Progenitor cell of endocrine pancreas (in vitro differentiated cells): ENCODE measurements at places on chromosomes 4 and X. TPM values are rescaled to one million over a fixed set of nuclear protein-coding genes. Genes with fewer than 3 reads are reported as not detected.

USP51 gene
- 8.1 and 8.6 TPM in 2 replicates for total RNA-seq

CTAG1A gene
- total RNA-seq: not detected in 2 replicates

SOX3 gene
- 21.7 and 24.3 TPM in 2 replicates for total RNA-seq

SMAD1 gene
- 26.3 and 32.5 TPM in 2 replicates for total RNA-seq

- DNase-seq: no peak
Measured at GRCh38 chr4:110068248-110068647, 130.2 kb downstream of the ELOVL6 start.

DNA sequence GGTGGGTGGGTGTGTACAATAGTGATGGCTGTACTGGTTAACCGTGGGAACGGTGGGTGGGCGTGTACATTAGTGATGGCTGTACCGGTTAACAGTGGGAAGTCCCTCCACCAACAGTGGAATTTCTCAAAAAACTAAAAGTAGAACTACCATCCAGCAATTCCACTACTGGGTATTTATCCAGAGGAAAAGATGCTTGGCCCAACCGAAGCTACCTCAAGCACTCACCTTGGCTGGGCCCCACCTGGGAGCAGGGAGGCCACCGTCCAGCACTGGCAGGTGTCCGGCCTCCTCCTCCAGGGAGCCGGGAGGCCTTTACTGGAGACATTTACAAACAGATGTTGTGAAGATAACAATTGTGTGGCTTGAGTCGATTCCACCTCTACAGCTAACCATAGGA is 6.0 kb upstream of the MAEA start:
- DNase-seq: no peak

- no peak for DNase-seq
Measured at GRCh38 chr4:182825786-182826185, 91.4 kb downstream of the DCTD start.

DNA sequence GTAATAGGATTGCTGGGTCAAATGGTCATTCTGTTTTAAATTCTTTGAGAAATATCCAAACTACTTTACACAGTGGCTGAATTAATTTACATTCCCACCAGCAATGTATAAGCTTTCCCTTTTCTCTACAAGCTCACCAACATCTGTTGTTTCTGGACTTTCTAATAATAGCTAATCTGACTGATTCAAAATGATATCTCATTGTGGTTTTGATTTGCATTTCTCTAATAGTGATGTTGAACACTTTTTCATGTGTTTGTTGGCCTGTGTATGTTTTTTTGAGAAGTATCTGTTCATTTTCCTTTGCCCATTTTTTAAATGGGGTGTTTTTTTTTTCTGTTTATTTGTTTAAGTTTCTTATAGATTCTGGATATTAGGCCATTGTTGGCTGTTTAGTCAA is 659.0 kb upstream of the GNPDA2 start:
- no peak for DNase-seq

- no peak for DNase-seq
Measured at GRCh38 chr4:95092766-95093165, 335.0 kb downstream of the BMPR1B start.

GRCh38 chr4:76981644-76982043 is 32.1 kb downstream of the SEPTIN11 start:
- DNase-seq: no peak

DNA sequence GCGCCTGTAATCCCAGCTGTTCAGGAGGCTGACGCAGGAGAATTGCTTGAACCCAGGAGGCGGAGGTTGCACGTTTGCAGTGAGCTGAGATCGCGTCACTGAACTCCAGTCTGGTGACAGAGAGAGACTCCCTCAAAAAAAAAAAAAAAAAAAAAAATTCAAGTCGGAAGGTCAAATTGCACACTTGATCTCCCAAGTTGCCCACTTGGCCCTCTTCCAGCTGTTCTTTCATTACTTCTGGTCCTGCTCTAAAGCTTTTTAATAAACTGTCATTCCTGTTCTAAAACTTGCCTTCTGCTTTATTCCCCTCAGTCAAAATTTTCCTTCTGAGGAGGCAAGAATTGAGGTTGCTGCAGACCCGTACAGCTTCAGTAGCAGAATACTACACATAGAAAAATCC is 2358.0 kb downstream of the ARAP2 start:
- DNase-seq: no peak

DNA sequence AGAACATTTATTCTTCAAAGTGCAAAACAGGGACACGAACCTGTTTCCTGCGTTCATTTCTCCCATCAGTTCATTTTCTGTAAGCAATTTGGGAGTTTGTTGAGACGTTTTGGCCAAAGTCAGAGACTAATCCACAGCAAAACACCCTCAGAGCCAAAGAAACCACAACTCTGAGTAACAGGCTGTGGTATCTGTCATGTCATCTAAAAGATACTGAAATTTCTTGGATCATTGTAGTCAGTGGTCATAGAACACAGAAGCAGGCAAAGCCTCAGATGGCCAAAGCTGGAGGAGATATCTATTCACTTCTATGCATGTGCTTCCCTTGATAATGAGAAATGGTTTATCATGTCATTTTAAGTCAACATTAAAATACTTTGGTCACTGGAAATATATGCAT is 485.6 kb upstream of the GALNT7 start:
- no peak for DNase-seq

DNA sequence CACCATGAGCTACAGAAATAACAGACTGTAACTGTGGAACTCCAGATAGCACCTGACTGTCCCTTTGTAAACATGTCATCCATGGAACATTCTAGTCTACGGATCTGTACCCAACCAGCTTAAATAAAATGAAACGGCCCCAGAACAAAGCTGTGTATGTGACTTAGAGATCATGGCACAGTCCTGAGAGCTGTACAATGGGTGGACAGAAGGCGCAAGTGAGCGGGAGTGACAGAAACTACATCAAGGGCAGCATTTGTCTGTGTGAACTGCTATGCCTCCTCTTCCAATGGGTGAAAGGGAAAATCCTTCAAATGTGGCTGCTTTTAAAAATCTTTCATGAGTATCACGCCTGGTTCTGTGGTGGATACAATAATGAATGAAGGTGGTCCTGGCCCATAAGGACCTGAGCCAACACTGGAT is 72.5 kb downstream of the FAT1 start:
- DNase-seq: no peak

GRCh38 chr4:130573742-130574141 is 1477.8 kb downstream of the C4orf33 start:
- DNase-seq: no peak

- no peak for DNase-seq
Measured at GRCh38 chr4:183409934-183410333, 34.5 kb upstream of the CDKN2AIP start.

DNA sequence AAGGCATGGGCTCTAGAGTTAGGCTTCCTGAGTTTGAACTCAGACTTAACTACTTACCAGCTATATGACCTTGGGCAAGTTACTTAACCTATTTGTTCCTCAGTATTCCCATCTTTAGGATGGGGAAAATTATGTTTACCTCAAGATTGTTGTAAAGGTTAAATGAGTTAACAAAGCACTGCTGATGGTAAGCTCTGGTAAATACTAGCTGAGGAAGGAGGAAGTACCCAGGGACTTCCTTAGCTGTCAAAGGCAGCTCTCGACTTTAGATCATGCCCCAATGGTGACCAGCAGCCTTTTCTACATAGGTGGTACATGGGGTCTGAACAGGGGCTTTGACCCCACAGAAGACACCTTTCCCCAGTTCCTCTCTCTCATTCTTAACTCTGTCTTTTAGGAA is 20.1 kb downstream of the ATP7A start:
- DNase-seq: no peak

- DNase-seq: no peak
Measured at GRCh38 chr4:181078196-181078595, 1165.0 kb upstream of the TENM3 start.

- DNase-seq: peak; percentile 58
Measured at GRCh38 chrX:154546354-154547244, at the start of gene G6PD. Gene G6PD (minus strand): TSS chrX:154546846. CDS start chrX:154546155, 691 bp downstream.
